ENCODE measurements at places on chromosomes 2 and 18.

GRCh38 chr2:238868616-238869292, 20.9 kb downstream of the TWIST2 start:
- DNase-seq, result no peak

DNA sequence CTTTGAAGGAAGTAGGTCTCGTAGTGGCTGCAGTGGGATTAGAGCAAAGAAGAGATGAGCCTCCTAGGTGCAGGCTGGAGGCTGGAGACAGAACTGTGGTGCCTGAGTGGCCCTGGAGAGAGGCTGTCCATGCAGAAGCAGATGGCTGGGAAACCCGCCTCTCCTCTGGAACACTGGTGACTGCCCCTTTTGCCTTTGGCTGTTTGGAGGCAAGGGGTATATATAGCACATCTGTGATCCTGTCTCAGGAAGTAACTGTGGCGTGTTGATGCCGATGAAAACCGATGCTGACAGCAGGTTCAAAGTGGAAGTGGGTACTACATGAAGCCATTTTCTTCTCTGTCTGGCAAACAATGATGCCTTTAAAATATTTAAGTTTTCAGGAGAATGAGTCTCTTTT, 43.5 kb downstream of the SLC9A2 start:
- no peak for DNase-seq

DNA sequence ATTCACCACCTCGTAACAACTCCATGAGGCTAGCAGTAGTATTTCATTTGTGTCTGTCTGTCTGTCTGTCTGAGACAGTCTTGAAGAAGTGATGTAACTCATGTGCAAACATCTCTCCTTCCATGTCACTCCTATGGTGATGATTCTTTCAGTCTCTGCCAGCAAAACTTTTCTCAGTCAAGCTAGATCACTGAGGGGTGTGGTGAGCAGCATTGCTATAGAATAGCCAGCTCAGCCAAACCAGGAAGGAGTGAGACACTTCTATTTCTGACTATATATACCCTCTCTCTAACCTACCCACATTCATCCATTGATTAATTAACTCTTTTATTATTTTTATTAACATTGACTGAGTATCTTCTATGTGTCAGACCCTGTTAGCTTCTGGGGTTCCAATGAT, 1095.1 kb upstream of the GYPC start:
- no peak for DNase-seq

DNA sequence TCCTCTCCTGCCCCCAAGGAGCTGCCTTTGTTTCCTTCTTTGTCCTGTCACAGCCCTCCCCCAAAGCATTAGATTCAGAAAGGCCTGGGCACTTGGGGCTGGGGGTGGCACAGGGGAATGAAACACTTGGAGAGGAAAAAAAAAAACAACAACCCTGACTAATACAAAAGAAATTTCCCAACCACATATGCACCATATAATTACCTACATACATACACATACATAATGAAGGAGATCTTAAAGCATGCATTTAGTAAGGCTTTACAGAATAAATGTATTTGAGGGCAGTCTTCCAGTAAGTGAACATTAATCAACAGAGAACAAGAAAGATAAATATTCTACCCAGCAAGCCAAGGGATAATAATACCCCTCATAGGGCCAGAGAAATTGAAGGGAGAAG, 70.0 kb upstream of the PPP1CB start:
- no peak for DNase-seq

DNA sequence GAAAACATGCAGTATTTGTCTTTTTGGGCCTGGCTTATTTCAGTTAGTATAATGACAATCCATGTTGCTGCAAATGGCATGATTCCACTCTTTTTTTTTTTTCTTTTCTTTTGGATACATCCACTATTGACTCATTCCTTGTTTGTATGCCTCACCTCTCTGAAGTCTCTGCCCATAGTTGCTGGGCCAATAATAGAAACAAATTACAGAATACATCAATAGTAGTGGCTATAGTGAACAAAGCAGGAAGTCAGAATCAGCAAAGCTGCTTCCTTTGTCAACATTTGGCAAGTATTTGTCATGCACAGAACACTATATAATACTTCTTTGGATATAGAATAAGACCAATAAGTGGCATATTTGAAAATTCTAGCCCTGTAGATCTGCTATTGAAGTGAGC, 609.7 kb downstream of the STK39 start:
- no peak for DNase-seq

DNA sequence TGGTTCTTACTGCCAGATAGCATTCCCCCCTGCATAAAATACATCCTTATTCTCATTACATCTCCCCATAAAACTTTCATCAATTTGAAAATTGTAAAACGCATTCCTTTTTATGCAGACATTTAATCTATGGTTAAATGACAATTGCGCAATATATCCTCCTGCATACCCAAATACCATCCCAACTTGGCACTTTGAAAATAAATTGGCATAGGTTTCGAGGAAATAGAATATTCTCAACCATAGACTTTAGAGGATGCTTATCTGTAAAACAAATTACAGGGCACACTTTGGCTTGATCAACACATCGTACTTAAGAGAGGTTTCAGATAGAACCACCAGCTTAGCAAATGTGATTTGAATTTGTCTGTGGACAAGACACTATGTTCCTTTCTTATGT, 31.0 kb upstream of the CAVIN2 start:
- DNase-seq, result no peak

GRCh38 chr2:46393865-46394264, 85.5 kb upstream of the TMEM247 start:
- no peak for DNase-seq

DNA sequence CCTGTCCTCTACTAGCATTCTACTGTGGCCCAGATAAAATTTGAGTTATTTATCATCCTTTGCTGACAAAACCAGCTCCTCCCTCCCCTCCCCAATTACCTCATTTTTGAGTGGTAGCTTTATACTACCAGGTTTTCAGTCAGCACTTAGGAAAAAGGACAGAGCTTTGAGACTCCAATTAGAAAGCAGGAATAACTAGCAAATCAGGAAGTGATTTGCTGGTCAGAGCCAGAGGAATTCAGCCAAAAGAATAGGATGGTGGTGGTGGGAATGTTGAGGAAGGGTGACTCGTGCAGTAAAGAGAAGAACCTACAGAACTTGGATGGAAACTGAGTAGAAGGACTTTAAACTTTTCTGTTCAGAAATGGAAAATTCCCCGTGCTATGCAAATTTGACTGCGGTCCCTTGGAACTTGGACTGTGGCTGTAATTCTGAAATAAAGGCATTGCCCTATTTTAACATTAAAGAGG, 3.7 kb downstream of the MYL12B start:
- DNase-seq, result no peak

DNA sequence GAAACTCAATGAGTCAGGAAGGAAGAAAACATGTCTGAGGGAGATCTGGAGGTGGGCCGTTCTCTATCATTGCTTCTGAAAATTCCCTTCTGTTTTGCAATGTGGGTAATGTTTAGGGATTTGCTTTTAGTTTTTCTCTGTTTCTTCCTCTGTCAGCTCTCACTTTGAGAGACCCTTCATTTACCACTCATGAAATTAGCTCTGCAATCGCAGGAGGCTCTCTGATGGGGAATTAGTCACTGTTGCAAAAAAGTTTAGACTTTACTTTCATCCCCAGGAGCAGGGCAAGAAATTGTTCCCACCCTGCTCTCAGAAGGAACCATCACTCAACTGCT, 80.0 kb upstream of the MAP4K3 start:
- DNase-seq, result no peak

- DNase-seq, result no peak
Observed at GRCh38 chr2:171547256-171547655, 25.0 kb downstream of the CYBRD1 start.

- no peak for DNase-seq
Observed at GRCh38 chr2:101781791-101782426, 84.4 kb downstream of the MAP4K4 start.

DNA sequence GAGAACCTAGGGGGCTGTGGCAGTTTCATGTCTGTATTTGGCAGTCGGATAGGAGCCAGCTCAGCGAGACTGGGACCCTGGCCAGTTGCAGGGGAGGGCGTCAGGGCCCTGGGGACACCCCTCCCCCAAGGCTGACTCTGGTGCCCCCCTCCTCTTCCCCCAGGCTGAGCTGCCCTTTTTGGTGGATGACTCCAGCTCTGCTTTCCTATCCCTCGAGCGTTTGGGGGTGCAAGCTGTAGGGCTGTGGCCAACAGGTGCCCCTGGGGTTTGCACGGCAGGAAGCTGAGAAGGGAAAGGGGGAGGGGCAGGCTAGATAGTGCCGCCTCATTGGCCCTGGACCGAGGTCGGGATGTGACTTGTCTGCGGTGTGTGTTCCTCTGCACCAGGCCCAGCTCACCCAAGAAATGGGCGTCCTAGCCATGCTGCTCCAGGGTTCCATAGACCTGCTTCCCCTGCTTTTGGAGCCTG, 26.4 kb downstream of the SPEG start:
- DNase-seq, result peak; percentile 55

DNA sequence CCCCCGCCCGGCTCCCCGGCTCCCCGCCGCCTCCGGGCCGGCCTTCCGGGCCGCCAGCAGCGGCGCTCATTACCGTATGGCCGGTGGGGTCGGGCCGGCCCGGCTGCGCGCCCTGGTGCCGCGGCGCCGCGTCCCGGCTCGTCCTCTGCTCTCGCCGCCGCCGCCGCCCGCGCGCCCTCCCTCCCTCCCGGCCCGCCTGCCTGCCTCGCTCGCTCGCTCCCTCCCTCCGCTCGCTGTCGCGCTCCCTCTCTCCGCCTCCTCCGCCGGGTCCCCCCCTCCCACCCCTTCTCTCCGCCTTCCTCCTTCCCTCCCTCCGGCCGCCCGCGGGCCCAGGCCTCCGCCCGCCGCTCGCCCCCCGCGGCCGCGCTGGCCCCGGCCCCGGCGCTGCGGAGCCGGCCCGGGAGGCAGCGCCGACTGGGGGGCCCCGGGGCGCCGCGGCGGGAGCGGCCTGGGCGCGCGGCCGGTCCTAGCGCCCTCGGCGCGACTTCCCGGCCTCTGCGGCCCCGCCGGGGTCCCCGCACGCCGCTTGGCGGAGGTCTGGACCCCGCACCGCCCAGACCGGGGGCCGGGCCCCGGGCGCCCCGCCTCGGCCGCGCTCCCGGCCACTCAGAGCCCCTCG, at the start of gene DNMT3A:
DNMT3A (minus strand) TSS at position 173 of the 619 bp plus-strand sequence. CDS start 27,941 bp downstream, outside the sequence.
- peak; percentile 10 for DNase-seq

DNA sequence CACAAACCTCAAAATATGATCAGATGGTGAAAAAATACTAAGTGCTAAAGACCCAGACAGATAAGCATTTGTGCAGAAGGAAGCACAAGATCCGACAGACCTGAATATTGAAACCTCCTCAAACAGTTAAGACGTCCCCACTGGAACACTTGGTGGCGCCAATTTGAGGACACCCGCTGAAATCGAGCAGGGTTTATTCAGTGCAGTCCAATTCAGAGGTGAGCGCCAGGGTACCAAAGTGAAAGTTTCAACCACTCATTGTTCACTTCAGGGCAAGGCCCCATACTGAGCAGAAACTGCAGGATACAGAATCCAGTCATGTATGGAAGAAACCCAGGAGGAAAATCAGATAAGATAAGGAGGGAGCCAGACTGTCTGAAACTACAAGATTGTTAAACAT, 417.6 kb downstream of the LRRTM4 start:
- DNase-seq, result no peak

DNA sequence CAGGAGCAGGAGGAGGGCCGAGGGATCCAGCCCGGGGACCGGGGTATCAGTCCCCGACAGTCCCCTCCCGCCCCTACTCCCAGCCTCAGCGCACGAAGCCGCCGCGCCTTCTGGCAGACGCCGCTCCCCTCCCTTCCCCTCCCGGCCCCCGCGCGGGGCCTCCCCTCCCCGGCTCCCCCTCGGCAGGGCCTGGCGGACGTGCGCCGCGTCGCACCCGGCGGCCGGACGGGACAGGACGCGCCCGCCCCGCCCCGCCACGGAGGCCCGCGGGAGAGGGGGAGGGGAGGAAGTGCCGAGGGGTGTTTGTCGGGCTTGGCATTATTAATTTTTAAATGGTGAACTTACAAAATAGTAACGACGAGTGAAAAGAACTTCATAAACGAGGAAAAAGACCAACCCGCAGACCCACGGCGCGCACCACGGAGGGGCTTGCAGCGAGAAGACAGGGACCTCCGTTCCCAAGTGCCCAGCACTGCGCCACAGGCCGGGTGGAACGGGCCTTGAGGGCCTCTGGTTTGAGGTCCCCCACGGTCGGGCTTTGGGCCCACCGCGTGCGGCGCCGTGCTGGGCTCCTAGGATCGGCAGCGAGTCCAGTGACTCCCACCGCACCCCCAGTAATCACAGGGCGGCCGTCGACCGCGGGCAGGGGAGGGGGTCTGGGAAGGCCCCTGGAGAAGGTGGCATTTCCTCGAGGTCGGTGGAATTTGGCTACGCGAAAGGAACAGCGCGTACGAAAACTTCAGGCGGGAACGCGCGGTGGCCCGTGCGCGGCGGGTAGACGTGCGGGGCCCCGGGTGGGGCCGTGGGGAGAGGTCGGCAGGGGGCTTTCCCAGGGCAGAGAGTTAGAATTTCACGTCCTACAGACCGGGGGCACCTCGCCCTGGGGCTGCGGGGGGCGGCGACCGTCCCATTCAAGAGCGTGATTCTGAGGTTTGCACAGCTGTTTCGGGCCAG, 954 bp upstream of the CTDSP1 start:
- no peak for DNase-seq

DNA sequence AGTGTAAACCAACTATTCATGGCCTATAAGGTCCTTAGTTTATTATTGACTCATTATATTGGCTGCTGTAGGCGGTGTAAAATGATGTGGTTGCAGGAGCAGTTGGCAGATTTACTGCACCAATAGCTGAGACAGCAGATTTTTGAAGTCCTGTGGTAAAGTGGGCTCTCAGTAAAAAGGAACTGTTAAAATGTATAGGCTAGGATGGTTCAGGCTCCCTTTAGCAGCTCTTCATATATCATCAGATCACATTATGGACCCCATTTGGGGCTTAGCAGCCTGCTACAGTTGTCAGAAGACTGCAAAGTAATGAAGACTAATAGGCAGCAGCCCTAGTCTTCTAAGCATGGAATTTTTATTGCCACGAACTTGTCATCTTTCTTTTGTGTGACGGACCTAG, 27.8 kb downstream of the MTX2 start:
- DNase-seq, result no peak

- peak; percentile 47 for DNase-seq
Observed at GRCh38 chr2:237923481-237924163, 43.2 kb upstream of the UBE2F start.

- DNase-seq, result no peak
Observed at GRCh38 chr2:234291765-234292204, 205.1 kb downstream of the ARL4C start.

- DNase-seq, result no peak
Observed at GRCh38 chr2:208406474-208407451, at the start of gene PTH2R. Gene PTH2R, plus strand, starts transcription at chr2:208406792. Its CDS starts 252 bp downstream, at chr2:208407044.

- DNase-seq, result no peak
Observed at GRCh38 chr2:84865181-84865783, 15.6 kb downstream of the TRABD2A start.
